ENCODE measurements at places on chromosomes 7 and 10.

DNA sequence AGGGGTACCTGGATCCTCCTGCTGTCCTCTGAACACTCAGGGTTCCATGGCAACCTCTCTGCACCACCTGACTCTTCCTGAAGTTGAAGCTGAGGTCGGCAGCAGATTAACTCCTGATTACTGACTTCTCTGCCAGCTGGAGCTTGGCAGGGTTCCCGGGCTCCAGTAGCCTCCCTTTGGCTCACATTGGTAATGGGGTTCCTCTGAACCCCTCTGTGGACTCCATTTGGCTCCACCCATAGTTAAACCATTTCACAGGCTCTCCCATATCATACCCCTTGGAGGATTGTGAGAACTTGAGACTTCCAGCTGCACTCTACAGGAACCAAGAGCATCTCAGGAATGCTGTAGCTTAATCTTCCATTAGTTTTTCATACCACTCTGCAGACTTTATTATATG is 292.5 kb downstream of the HDAC9 start:
- no peak for DNase-seq

- no peak for DNase-seq
These were observed 29.5 kb upstream of the INHBA start for GRCh38 chr7:41732436-41732785.

DNA sequence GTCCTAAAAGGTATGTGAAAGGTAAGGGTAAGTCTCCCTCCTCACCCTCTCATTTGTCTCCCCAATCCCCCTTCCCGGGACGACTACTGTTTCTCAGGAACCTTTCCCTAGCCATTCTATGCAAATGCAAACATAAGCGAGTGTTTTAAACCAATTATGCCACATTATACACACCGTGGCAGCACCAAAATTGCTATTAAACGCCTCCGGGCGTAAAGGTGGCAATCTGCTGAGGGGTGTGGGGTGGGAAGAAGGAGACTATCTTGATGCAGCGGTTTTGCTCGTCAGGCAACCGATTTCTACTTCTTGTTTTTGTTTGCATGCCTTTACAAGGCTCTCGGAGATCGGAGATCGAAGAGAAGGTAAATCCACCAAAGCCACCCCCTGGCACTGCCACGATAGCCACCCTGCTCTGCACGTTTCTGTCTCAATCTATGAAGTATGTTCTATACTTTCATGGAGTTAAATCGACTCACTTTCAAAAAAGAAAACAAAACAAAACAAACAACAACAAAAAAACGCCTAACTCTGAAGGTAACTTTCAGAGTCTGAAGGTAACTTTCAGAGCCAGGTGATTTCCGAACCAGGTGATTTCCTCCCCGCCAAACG is 46.0 kb upstream of the CDK1 start:
- no peak for DNase-seq

DNA sequence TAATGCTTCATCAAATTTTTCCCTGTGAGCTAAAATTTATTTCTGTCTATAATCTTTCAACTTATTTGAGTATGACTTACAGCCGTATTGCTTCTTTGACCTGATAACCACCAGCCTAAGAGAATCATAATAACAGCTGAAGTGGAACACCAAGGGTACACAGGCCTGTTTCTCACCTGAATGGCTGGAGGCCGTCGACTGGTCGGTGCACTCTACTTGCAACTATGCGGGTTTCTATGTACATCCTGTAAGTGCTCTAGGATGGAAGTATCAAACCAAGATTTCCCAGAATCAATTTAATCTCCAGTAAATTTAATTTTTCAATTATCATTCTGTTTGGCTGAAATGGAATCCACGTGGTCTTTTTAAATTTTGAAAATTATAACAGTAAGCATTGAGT is 504.8 kb upstream of the PHF14 start:
- no peak for DNase-seq

- DNase-seq: no peak
These were observed 51.1 kb upstream of the NANOS1 start for GRCh38 chr10:118978316-118978997.

All from substantia nigra (tissue), 51 donors.